Fibroblast of skin of scalp (primary cell): ENCODE measurements at places on chromosomes 3 and 15.

- DNase-seq, result no peak
These were observed 791.6 kb downstream of the ROBO1 start for GRCh38 chr3:78976200-78976599.

GRCh38 chr15:94327356-94327936 is 96.1 kb downstream of the MCTP2 start:
- DNase-seq, result peak; percentile 40

DNA sequence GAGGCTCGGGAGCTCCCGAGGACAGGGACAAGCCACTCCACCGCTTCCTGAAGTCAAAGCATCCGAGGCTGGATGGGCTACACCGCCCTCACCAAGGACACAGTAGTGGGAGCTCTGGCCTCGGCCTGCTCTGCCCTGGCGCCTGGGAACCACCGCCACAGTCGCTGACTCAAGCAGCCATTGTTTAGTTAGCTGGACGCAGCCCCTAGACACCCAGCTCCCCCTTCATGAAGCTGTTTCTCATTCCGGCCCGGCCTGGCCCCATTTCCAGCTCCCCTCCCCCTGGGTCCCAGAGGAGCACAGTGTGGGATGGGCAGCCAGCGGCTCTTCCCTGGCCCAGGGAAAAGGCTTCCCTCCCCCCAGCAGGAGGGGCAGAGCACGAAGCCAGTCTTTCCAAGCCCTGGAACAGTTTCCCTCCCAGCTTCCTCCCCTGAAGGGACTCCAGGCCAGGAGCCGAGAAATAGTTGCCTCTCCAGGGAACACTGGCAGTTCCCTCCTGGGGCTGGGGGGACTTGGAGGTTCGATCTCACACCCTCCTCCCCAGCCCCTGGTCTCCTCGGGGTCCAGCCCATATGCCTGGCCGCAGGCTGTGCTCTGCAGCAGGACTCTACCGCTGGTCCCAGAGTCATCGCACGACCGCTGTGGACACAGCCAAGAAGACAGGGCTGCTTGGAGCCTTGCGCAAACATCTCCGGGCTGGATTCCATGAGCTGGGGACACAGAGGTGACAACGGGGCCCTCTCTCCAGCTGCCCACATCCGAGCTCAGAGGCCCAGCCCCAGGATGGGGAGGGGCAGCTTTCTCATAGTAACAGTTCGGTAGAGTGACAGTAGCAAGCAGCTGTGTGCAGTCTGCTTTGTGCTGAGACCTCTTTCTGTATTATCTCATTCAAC is 10.0 kb downstream of the PLXND1 start:
- peak; percentile 99 for DNase-seq

GRCh38 chr3:144039661-144040060 is 68.0 kb downstream of the DIPK2A start:
- no peak for DNase-seq

- no peak for DNase-seq
These were observed 12.2 kb upstream of the CHSY1 start for GRCh38 chr15:101264011-101264410.

- DNase-seq, result no peak
These were observed 139.7 kb downstream of the STAG1 start for GRCh38 chr3:136612512-136612911.

DNA sequence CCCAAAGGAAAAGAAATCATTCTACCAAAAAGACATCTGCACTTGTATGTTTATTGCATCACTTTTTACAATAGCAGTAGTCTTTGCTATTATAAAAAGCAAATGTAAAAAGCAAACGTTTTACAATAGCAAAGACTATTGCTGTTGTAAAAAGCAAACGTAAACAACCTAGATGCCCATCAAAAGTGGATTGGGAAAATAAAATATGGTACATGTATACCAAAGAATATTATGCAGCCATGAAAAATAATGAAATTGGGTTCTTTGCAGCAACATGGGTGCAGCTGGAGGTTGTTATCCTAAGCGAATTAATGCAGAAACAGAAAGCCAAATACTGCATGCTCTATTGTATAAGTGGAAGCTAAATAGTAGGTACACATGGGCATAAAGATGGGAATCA is 97.3 kb upstream of the ZBTB20 start:
- DNase-seq, result no peak

DNA sequence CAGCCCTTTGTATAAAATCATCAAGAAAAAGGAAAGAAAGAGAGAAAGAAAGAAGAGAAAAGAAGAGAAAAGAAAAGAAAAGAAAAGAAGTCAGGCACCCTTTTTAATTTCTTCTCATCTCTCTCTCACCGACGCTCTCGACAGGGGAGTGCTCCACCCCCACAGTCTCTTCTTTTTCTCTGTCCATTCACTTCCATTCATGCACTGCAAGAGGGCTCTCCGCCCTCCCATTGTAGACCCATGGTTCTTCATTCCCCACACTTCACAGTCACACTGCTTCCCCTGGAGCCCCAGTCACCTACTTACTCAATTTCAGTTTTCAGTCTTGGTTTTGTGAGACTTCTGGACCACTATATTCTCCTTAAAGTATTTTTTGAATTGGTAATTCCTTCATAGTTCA is 254.7 kb downstream of the SOX2 start:
- no peak for DNase-seq

DNA sequence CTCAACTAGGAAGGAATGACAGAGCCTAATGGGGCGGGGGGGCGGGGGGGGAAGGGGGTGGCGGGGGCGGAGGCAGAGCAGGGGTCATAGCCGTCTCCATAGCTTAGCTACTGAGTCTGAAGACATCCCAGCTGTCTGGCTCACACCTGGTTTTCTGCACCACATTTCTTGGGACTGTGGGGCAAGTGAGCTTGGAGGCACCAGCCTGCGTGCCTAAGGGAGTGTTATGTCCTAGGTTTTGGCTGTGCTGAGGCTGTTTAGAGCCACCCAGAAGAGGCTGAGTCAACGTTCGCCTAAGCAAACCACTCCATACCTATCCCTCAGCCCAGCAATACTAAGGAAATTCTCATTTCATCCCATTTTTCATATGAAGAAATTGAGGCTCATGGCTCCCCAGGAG is 1.4 kb downstream of the IL17RD start:
- no peak for DNase-seq

- peak; percentile 19 for DNase-seq
These were observed 172.2 kb downstream of the SSR3 start for GRCh38 chr3:156382458-156383346.

DNA sequence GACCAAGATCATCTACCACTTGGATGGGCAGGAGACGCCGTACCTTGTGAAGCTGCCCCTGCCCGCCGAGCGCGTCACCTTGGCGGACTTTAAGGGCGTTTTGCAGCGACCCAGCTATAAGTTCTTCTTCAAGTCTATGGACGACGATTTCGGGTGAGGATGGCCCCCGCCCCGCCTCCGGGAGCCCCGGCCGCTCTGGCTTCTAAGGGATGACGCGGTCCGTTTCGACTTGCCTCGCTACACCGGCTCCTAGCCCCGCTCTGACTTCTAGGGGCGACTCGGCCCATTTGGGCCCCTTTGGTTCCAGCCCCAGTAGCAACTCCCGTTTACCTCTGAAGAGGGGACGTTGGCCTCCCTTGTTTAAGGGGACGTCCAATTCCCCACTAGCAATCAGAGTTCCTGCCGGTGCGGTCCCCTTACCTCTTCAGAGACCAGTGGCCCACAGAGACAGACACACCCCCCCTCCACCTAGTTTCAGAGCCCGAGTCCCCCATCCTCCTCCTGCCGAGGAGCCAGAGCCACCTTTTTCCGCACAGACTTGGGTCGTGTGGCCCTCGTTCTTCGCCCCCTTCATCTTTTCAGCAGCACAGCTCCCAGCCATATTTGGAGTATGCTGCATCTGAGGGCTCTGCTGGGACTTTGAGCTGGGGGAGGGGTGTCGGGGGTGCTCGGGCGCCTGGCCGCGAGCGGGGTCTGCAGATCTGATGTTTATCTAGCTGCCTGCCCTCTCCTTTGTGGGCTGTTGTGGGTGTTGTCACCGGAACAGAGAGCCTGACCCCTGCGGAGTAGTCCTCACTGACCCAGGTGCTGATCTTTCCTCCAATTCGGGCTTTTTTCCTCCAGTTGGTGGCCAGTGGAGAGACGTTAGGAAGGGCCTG is 706 bp downstream of the DVL3 start:
- DNase-seq, result no peak

DNA sequence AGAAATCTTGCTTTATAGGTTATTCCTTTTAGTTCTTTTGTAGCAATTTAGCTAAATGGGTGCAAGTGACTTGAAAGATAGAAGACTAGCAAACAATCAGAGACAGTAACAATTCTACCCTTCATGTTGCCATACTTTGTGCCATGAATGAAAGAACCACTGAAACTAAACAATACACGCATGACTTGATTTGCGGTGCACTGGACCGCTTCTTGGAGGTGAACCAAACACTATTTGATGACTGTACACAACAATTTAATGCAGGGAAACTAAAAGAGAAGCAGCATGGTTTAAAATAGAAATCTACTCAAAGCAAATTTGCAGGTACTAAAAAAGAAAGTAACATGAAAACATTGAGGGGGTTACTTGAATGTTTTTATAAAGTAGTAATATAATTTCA is 331.0 kb upstream of the RARB start:
- no peak for DNase-seq

GRCh38 chr3:35638251-35638979 is 910 bp upstream of the ARPP21 start:
- DNase-seq, result no peak

DNA sequence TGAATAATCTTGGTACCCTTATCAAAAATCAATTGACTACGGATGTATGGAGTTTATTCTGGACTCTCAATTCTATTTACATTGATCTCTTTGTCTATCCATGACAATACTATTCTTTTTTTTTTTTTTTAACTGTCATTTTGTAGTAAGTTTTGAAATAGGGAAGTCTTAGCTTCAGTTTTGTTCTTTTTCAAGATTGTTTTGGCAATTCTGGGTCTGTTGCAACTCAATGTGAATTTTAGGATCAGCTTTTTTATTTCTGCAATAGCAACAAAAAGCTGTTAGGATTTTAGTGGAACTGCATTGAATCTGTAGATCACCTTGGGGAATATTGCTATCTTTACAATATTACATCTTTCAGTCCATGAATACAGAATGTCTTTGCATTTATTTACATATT is 21.4 kb downstream of the BTLA start:
- DNase-seq, result no peak

DNA sequence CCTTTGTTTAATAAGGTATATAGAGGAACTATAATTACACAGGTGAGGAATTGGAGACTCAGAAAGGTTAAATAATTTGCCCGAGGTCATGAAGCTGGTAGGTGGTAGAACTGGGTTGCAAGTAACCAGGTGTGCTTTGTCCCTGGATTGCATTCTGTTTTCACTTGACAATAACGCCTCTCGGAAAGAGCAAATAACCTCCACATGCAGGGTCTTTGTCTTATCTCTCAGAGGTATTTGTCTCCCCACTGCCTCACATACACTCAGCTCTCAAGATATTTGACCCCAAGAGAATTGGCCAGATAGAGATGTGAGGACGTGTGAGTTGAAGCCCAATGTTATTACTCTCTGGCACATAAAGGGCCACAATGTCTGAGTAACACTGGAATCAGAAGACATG is 320.9 kb upstream of the ONECUT1 start:
- no peak for DNase-seq

- no peak for DNase-seq
These were observed 127.2 kb upstream of the SYNPR start for GRCh38 chr3:63150880-63151279.

DNA sequence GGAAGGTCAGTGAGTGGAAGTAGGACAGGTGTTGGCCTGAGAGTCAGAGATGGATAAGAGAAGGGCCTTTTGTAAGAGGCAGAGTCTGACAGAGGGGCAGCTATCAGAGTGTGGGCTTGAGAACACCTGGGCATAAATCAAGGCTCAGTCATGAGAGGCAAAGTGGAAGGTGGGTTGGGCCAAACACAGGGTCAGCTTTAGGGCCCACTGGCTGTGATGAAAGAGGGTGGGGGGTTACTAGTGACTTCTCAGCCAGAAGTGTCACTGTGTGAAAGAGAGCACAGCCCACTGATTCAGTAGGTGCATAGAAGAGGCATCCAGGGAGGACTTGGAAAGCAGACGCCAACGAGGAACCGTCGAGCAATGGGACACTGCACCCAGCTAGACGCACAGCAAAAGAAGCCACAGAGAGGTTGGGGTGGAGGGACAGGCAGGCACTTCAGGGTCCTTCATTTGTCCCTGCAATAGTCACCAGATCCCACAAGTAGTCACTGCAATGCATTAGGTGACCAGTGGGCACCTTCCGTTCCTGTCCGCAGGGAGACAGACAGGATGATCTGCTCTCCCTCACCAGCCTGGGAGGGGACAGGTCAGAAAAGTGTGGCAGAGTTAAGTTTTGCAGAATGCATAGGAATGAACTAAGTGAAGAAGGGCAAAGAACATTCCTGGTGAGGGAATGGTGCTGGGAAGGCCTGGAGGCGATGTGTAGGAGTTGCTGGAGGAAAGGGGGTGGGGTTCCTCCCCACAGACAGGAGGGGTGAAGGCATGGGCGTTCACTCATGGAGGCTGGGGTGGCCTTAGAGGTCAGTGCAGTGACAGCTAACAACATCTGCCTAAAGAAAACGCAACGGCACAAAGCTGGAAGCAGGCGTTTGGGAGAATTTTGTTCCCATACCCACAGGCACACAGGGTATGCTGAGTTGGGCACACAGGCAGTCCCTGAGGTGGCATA is 36.3 kb downstream of the MESD start:
- DNase-seq, result no peak

DNA sequence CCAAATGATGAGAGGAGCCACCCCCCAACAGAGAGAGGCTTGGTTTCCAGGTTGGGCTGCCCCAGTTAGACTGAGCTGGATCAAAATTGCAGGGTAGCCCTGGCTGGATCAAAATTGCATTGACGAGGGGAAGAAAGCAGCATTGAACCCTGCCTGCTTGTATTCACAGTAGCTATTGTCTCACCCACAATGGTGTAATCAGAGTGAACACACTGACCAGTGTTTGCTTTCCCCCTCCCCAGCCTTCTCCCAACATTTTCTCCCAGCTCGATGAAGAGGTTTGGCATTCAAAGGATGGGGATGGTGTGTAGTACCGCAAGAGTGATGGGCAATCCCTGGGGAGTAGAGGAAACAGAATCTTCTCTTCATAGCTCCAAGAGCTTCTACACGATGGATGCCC is 223.8 kb downstream of the ADAMTS9 start:
- DNase-seq, result no peak

DNA sequence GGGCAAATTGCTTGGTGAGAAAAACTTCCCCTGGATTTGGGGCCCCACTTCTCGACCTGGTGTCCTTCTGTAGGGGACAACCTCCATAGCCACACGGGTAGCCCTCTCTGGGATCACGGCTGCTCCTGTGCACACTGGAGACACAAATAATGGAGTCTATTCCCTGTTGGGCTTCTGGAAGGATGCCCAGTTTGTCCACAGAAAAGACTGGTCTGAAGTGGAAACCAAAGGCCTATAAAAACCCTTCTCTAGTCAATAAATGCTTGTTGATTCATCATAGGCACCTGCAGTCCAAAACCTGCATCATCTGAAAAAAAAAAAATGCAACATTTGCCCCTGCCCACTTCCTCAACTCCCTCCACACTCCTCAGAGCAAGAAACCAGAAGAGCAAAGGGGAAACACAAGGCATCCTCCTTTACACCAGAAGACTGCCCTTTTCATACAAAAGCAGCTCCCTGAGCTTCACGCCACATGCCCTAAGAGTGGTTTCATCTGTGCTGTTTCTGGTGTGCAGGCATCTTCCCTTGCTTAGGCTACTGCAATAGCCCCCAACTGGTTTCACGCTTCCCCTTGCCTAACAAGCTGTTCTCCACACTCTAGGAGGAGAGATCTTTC is 36.3 kb downstream of the SRGAP3 start:
- no peak for DNase-seq
